ENCODE measurements at places on chromosomes 7 and 10.

DNA sequence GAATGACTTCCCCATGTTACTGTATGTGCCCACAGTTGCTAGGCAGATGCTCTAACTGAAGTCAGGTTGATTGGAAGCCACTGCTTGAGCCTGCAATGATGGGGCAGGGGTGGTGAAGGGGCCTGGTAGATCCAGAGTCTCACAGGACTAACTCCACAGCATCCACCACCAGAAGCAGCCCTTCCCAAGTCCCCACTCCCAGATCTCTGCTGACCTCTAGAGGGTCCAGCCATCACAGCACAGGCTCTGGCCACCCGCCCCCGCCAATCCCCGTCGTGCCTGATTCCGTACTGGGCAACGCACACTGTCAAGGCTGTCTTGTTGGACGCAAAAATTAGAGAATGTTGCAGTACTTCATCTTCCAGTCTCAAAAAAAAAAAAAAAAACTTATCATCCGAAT lies 136.8 kb upstream of the PDE1C start:
- H3K36me3 ChIP-seq: no peaks in the 10 kb centered on the region
- H3K4me3 ChIP-seq: no peak overlapping the region
- peak; percentile 73 for DNase-seq
- no peaks in the 10 kb centered on the region for H3K27me3 ChIP-seq

DNA sequence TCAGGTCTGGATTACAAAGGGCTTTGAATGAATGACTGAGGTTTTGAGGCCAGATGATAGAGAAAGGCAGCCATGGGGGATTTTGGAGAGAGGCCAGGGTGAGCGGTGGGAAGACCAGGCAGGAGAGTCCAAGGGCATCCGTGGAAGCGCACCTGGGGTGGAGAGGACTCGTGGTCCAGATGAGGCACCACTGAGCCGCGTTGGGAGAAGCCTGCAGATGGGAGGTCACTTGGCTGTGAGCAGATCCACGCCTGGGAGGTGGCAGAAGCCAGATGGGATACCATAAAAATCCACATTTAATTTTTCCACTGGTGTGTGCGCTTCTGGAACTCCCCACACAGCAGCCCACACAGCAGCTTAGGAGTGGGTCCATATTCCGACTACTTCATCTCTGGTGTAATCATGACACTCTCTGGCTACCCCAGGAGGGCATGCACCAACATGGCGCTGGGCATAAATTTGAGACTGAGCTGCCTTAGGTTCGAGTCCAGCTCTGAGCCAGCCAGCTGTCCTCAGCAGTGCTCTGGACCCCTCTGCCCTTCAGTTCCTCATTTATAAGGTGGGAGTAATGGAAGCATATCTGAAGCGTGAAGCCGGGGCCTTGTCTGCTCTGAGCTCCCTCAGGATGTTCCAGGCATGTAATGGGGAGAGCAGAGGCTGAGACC lies 90.2 kb upstream of the FAM20C start:
- H3K27ac ChIP-seq: no peak overlapping the region
- no peaks in the 10 kb centered on the region for H3K36me3 ChIP-seq
- H3K27me3 ChIP-seq: no peaks in the 10 kb centered on the region
- H3K4me1 ChIP-seq: peaks cover 3% of the 10 kb centered on the region

GRCh38 chr10:34670081-34670480 lies 145.0 kb downstream of the PARD3 start:
- DNase-seq: no peak
- H3K4me3 ChIP-seq: no peak overlapping the region
- 0 out of 2 replicates have a peak, but pooled peaks cover 2% of the 10 kb centered on the region for H3K4me1 ChIP-seq
- no peak overlapping the region for H3K27ac ChIP-seq
- H3K36me3 ChIP-seq: no peaks in the 10 kb centered on the region
- no peaks in the 10 kb centered on the region for H3K27me3 ChIP-seq

DNA sequence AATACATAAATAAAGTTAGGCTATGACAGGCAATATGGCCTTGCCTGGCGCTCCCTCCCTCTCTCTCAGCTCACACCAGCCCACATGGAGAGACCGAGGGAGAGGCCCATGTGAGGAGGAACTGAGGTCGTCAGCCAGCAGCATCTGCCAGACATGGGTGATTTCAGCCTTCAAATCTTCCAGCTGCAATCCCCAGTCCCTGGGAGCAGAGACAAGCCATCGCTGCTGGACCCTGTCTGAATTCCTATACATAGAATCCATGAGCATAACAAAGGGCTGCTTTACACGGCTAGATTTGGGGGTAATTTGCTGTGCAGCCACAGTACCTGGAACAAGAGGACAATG lies 35.6 kb downstream of the ANKRD16 start:
- no peaks in the 10 kb centered on the region for H3K27me3 ChIP-seq
- H3K4me3 ChIP-seq: no peak overlapping the region
- H3K4me1 ChIP-seq: no peaks in the 10 kb centered on the region
- no peak for DNase-seq
- no peak overlapping the region for H3K27ac ChIP-seq

DNA sequence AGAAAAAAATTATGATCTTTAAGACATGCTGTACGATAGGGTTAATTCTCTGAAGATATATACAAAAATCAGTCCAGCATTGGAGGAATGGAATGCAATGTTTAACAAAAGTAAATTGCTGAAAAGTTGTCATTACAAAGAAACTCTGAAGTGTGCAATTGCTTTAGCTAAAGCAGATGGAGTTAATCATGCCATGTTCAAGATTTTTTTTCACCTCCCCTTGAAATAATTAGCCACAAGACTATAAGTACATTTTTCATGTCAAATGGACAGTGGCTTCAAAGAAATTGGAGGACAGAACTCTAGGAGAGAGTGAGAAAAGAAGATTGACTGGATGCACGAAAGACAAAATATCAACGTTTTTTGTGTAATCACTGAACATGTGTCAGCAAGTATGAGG lies 63.1 kb upstream of the MEOX2 start:
- no peaks in the 10 kb centered on the region for H3K27me3 ChIP-seq
- DNase-seq: no peak
- H3K4me1 ChIP-seq: no peaks in the 10 kb centered on the region
- H3K27ac ChIP-seq: no peak overlapping the region

GRCh38 chr7:4345004-4345403 lies 337.1 kb upstream of the FOXK1 start:
- H3K36me3 ChIP-seq: no peaks in the 10 kb centered on the region
- H3K4me1 ChIP-seq: no peaks in the 10 kb centered on the region
- H3K27ac ChIP-seq: no peak overlapping the region

GRCh38 chr7:18940593-18941134 lies 176.8 kb downstream of the TWIST1 start:
- H3K27ac ChIP-seq: no peak overlapping the region
- H3K27me3 ChIP-seq: no peaks in the 10 kb centered on the region
- no peaks in the 10 kb centered on the region for H3K36me3 ChIP-seq
- H3K4me1 ChIP-seq: no peaks in the 10 kb centered on the region
- peak overlapping the region; percentile 13 for H3K4me3 ChIP-seq

GRCh38 chr10:48496105-48496830 lies 108.6 kb downstream of the ARHGAP22 start:
- no peak overlapping the region for H3K27ac ChIP-seq
- no peak overlapping the region for H3K4me3 ChIP-seq
- no peaks in the 10 kb centered on the region for H3K36me3 ChIP-seq

- H3K27ac ChIP-seq: no peak overlapping the region
- DNase-seq: no peak
- no peaks in the 10 kb centered on the region for H3K4me1 ChIP-seq
- no peaks in the 10 kb centered on the region for H3K36me3 ChIP-seq
- peaks cover 1% of the 10 kb centered on the region for H3K27me3 ChIP-seq
- no peak overlapping the region for H3K4me3 ChIP-seq
These were observed 177.2 kb upstream of the DKK1 start for GRCh38 chr10:52136921-52137320.

GRCh38 chr7:28112012-28112411 lies 68.6 kb downstream of the JAZF1 start:
- H3K27me3 ChIP-seq: no peaks in the 10 kb centered on the region
- DNase-seq: no peak
- no peak overlapping the region for H3K27ac ChIP-seq

DNA sequence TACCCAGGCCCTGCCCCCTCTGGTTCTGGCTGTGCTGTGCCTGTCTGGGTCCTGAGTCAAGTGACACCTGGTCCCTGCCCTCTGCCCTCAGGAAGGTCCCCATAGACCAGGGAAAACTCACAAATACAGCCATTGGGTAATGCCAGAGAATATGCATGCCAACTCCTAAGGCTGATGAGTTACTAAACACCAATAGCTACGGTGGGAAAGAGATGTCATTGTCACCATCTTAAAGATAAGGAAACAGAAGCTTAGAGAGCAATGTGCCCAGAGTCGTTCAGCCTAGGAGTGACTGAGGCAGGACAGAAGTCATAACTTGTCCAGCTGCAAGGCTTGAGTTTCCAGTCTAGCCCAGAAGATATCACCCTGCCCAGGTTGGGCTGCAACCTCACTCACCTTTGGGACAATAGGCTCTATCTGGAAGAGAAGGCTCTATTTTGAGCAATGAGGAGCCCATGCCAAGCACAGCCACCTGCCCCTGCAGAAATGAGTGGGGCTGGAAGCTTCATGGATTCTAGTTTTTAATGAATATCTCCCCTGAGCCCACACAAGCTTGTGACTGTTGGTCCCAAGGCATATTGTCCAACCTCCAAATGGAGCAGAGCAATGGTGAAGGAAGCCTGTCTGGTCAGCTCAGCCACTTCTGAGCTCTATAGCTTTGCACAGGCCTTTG lies 42.6 kb downstream of the ZNF273 start:
- DNase-seq: no peak
- 0 out of 2 replicates have a peak, but pooled peaks cover 2% of the 10 kb centered on the region for H3K27me3 ChIP-seq
- no peaks in the 10 kb centered on the region for H3K4me1 ChIP-seq

- H3K36me3 ChIP-seq: no peaks in the 10 kb centered on the region
- no peak overlapping the region for H3K4me3 ChIP-seq
- H3K4me1 ChIP-seq: 0 out of 2 replicates have a peak, but pooled peaks cover 2% of the 10 kb centered on the region
- DNase-seq: no peak
These were observed 11.3 kb downstream of the SPAM1 start for GRCh38 chr7:123936388-123936787.

GRCh38 chr7:48839108-48839507 lies 85.2 kb upstream of the CDC14C start:
- H3K27ac ChIP-seq: no peak overlapping the region
- no peaks in the 10 kb centered on the region for H3K27me3 ChIP-seq
- no peaks in the 10 kb centered on the region for H3K36me3 ChIP-seq
- no peaks in the 10 kb centered on the region for H3K4me1 ChIP-seq
- no peak for DNase-seq

- peaks cover 8% of the 10 kb centered on the region for H3K4me1 ChIP-seq
- H3K4me3 ChIP-seq: no peak overlapping the region
- no peaks in the 10 kb centered on the region for H3K27me3 ChIP-seq
- no peak overlapping the region for H3K27ac ChIP-seq
- DNase-seq: no peak
These were observed 82.7 kb downstream of the HIPK2 start for GRCh38 chr7:139695051-139695450.

- H3K27ac ChIP-seq: no peak overlapping the region
- H3K4me3 ChIP-seq: no peak overlapping the region
- H3K27me3 ChIP-seq: no peaks in the 10 kb centered on the region
- H3K4me1 ChIP-seq: peaks cover 6% of the 10 kb centered on the region
These were observed 42.3 kb upstream of the KLF6 start for GRCh38 chr10:3827266-3827665.

GRCh38 chr10:8063128-8063908 lies 8.8 kb downstream of the GATA3 start:
- H3K27me3 ChIP-seq: peaks cover 53% of the 10 kb centered on the region
- H3K27ac ChIP-seq: no peak overlapping the region
- H3K4me3 ChIP-seq: peak overlapping the region; percentile 29
- H3K36me3 ChIP-seq: no peaks in the 10 kb centered on the region
- DNase-seq: no peak
- H3K4me1 ChIP-seq: peaks cover 32% of the 10 kb centered on the region

DNA sequence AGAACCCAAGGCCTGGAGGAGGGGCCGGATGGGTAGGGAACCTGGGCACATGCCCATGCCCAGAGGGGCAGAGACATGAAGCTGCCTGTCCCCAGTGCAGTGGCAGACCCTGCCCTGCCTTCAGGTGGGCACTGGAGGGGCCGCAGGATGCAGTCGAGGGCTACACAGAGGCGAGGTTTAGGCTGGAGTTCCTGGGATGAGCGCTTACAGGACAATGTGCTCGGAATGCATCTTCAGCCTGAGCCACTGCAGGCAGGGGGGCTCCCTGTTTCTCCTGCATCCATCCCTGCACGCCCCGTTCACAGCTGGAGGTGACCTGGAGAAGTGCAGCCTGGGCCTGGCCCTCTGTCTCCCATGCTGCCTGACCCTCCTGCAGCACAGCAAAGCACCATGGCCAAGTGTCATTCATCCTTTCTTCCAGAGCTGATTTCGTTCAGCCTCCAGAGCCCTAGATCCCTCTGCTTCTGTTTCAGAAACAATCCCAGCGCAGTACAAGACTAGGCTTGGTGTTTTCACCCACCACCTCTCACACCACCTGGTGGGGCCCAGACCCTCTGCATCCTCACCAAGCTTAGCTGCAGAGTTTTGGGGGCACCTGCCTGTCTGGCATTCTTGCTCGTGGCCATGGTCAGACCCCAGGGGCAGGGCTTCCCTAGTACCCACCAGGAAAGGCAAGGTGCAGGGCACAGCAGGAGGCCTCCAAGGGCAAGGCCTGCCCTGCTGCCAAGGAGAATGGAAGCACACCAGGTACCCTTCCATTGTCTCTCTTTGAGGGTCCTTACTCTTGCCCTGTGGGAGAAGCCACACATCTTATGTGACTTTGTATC lies 311.9 kb downstream of the TCERG1L start:
- H3K27ac ChIP-seq: no peak overlapping the region
- H3K4me1 ChIP-seq: peaks cover 6% of the 10 kb centered on the region
- H3K36me3 ChIP-seq: no peaks in the 10 kb centered on the region
- no peak for DNase-seq
- H3K4me3 ChIP-seq: no peak overlapping the region

DNA sequence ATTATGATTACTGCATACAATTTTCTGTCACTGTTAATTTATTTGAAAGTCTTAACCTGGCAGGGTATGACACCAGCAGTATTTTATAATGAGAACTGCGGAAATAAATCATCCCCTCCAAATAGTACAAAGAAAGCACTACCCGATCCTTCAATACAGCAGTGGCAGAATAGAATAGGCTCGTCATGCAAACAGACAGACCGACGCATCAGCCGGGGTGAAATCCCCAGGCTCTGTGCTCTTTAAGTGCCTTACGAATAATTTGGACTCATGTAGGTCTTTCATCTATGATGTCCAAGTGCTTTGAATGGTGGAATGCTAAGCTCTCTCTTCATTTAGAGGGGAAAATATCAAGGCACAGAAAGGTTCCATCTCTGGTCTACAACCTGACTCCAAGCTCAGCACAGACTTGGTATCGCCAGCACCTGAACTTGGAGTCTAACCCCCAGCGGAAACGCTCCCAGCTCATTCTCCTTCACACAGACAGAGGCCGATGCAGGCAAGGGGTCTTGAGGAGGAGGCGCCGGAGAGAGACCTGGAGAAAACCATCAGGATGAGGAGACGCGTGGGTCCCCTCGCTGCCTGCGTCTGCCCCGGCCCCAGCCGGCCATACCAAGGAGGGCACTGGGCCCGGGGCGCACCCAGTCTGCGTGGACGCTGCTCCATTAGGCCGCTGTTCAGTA lies 568.1 kb upstream of the MKI67 start:
- H3K36me3 ChIP-seq: no peaks in the 10 kb centered on the region
- no peaks in the 10 kb centered on the region for H3K27me3 ChIP-seq
- H3K4me1 ChIP-seq: no peaks in the 10 kb centered on the region
- no peak overlapping the region for H3K27ac ChIP-seq
- no peak overlapping the region for H3K4me3 ChIP-seq

Data from H1 (cell line).